ENCODE measurements at places on chromosomes 11 and 22. TPM values are rescaled to one million over a fixed set of nuclear protein-coding genes. Genes with fewer than 3 reads are reported as not detected.
A peak's percentile ranks its signal among the peaks of the same experiment; 100 is the strongest.

DNA sequence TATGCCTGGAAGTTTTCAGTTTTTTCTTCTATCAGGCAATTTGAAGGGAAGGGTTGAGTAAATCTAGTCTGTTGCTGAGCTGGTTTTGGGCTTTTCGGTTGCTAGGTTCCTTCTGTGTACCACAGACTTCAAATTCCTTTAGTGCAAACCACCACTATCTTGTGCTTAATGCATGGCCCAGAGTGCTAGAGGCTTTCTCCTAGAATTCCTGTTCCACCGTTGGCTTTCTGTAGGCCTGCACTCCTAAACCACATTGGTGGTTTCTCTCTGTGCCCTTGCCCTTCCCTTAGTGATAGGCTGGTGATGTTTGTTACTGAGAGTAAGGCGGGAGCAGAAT, 47.1 kb upstream of the CTSC start:
- DNase-seq, result no peak
- H3K27ac ChIP-seq, result no peak overlapping the region
- no peaks in the 10 kb centered on the region for H3K36me3 ChIP-seq
- H3K27me3 ChIP-seq, result no peaks in the 10 kb centered on the region
- H3K4me3 ChIP-seq, result no peak overlapping the region

DNA sequence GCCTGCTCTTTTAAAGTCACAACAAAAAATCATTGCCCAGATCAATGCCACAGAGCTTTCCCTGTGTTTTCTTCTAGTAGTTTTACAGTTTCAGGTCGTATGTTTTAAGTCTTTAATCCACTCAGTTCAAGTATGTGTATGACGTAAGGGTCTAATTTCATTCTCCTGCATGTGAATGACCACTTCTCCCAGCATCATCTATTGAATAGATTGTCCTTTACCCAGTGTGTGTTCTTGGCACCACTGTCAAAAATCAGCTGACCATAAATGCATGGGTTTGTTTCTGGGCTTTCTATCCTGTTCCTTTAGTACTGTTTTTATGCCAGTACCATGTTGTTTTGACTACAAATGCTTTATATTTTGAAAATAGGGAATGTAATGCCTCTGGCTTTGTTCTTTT, 28.1 kb downstream of the INTS4 start:
- H3K4me3 ChIP-seq, result no peak overlapping the region
- peaks cover 7% of the 10 kb centered on the region for H3K36me3 ChIP-seq
- no peak for DNase-seq
- H3K27me3 ChIP-seq, result no peaks in the 10 kb centered on the region
- H3K4me1 ChIP-seq, result no peaks in the 10 kb centered on the region

SLC5A1 gene
- polyA plus RNA-seq, result not detected

DNA sequence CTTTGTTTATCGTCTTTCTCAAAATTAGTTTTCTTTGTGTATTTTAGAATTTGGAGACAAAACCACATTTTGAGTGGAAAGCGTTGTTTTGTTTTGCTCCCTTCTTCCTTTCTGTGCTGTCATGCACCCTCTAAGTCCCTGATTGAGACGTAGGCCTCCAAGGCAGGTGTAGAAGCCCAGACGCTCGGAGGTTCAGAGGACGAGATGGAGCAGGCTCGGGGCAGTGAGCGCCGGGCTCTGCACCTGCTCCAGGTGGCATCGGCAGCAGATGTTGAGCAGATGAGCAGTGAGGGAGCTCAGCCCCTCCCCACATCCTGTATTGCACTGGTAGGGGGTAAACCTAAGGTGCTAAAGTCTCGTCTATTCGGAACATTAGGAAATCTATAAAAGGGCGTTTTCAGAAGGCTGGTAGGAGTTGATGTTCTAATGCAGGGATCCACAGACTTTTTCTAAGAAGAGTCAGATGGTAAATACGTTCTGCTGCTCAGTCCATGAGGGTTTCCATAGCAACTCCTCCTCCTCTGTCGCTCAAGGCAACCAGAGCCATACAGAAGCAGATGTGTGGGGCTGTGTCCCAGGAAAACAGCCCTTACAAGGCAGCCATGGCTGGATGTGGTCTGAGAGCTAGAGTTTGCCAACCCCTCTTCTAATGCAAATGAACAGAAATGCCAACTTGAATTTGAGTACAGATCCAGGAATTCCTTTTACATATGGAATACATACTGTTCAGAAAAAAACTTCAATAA, 724.2 kb downstream of the BRD1 start:
- H3K36me3 ChIP-seq, result no peaks in the 10 kb centered on the region
- no peak overlapping the region for H3K4me3 ChIP-seq
- no peaks in the 10 kb centered on the region for H3K27me3 ChIP-seq
- H3K27ac ChIP-seq, result no peak overlapping the region

GRCh38 chr11:14518820-14519219, 1.4 kb downstream of the PSMA1 start:
- H3K4me3 ChIP-seq, result peak overlapping the region; percentile 67
- H3K27me3 ChIP-seq, result no peaks in the 10 kb centered on the region
- no peak for DNase-seq
- H3K36me3 ChIP-seq, result peaks cover 49% of the 10 kb centered on the region
- H3K27ac ChIP-seq, result peak overlapping the region; percentile 95

- no peaks in the 10 kb centered on the region for H3K27me3 ChIP-seq
- no peaks in the 10 kb centered on the region for H3K4me1 ChIP-seq
- no peak overlapping the region for H3K27ac ChIP-seq
These were observed 6.6 kb upstream of the POU2F3 start for GRCh38 chr11:120233207-120233803.

DNA sequence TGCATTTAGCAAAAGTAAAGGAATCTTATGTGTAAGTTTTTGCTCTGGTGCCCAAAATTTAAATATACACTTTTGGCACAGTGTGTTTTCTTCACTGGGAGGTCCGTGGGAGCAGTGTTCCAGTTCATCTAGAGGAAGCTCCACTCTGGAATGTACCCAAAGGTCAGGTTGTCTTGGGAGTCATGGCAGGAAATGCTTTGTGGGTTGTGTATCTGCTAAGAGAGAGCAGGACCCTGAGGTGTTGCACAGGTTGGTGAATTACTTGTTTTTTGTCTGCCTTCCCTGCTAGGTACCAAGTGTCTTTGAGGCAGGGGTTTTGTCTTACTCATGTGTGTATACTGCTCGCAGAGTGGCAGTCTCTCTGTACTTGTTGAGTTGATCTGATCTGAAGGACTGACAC, 37.3 kb downstream of the DIXDC1 start:
- H3K27me3 ChIP-seq, result peaks cover 13% of the 10 kb centered on the region
- DNase-seq, result no peak
- H3K4me1 ChIP-seq, result peaks cover 6% of the 10 kb centered on the region
- H3K27ac ChIP-seq, result no peak overlapping the region
- no peaks in the 10 kb centered on the region for H3K36me3 ChIP-seq
- no peak overlapping the region for H3K4me3 ChIP-seq

DNA sequence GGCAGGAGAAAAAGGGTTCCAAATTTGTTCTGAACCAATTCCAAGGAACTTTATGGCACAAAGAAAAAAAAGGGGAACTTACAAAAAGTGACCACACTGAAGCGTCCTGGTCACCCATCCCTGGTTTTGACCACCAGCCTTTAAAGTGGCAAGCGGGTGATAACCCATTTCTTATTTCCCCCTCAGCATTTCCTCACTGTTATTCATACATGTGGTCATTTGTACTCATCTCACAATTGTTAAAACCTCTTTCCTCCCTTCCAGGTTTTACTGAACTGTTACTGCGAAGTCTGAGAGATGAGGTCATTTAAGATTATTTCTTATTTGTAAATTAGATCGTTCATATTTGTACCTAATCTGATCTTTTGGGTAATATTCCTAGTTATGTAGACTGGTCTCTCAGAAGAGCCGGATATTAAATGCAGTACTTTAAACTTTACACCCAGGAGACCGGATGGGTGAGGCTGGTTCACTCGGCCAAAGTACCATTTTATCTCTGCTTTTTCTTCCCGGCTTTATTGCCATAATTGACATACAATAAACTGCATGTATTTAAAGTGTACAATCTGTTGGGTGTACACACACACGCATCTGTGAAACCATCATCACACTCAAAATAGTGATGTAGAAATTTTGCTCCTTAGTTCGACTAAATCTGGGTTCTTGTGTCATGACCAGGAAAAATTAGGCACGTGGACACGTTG, 47.0 kb downstream of the CDPF1 start:
- no peaks in the 10 kb centered on the region for H3K4me1 ChIP-seq
- H3K36me3 ChIP-seq, result peaks cover 57% of the 10 kb centered on the region
- H3K27ac ChIP-seq, result no peak overlapping the region
- no peak for DNase-seq

DNA sequence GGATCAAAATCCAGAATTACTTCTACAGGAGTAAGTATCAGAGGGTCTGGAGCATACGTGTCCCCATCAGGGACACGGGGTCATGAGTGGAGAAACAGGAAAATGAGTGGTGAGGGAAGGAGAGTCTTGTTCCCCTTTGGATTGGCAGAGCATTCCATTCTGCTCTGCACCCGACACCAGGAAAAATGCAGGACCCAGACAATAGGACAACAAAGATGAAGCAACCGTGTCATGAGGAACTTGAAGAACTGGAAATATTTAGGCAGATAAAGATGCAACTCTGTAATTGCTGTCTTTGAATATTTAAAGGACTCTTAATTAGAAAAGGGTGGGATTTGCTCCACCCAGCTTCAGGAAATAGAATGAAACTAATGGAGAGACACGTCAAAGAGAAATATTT, 89.0 kb upstream of the BLID start:
- no peaks in the 10 kb centered on the region for H3K36me3 ChIP-seq
- no peak overlapping the region for H3K27ac ChIP-seq
- no peak overlapping the region for H3K4me3 ChIP-seq
- no peak for DNase-seq
- H3K27me3 ChIP-seq, result no peaks in the 10 kb centered on the region

- H3K4me1 ChIP-seq, result no peaks in the 10 kb centered on the region
- H3K27ac ChIP-seq, result no peak overlapping the region
- no peaks in the 10 kb centered on the region for H3K36me3 ChIP-seq
- H3K4me3 ChIP-seq, result no peak overlapping the region
- no peaks in the 10 kb centered on the region for H3K27me3 ChIP-seq
- DNase-seq, result no peak
These were observed 63.4 kb upstream of the CLPB start for GRCh38 chr11:72497731-72498130.

DNA sequence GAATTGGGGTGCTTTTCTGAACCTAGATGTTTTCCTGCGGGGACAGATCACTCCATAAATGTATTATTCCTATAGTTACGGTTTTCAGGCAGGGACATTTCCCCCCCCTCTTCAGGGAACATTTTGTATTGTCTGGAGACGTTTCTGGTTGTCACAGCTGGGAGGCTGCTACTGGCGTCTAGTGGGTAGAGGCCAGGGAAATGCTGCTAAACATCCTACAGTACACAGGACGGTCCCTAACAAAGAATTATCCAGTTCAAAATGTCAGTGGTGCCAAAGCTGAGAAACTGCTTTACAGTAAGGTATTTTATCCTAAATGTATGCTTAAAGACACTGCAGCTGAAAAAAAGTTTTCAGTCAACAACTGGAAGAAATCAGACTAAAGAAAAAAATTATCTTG, 19.4 kb downstream of the PIWIL4 start:
- no peak overlapping the region for H3K27ac ChIP-seq
- no peak for DNase-seq
- peaks cover 37% of the 10 kb centered on the region for H3K36me3 ChIP-seq
- no peak overlapping the region for H3K4me3 ChIP-seq
- peaks cover 32% of the 10 kb centered on the region for H3K4me1 ChIP-seq

- H3K36me3 ChIP-seq, result peaks cover 2% of the 10 kb centered on the region
- H3K27me3 ChIP-seq, result no peaks in the 10 kb centered on the region
- DNase-seq, result no peak
- no peak overlapping the region for H3K27ac ChIP-seq
- peak overlapping the region; percentile 53 for H3K4me3 ChIP-seq
These were observed 868 bp upstream of the SYCE3 start for GRCh38 chr22:50563413-50564160.

- H3K4me1 ChIP-seq, result peaks cover 22% of the 10 kb centered on the region
- no peaks in the 10 kb centered on the region for H3K27me3 ChIP-seq
- peak overlapping the region; percentile 31 for H3K27ac ChIP-seq
- peaks cover 69% of the 10 kb centered on the region for H3K36me3 ChIP-seq
These were observed 4.2 kb downstream of the TCIRG1 start for GRCh38 chr11:68043029-68043348.
